ENCODE measurements at places on chromosomes 7 and 10.
A peak's percentile ranks its signal among the peaks of the same experiment; 100 is the strongest.

- peak; percentile 71 for DNase-seq
Measured at GRCh38 chr10:67764012-67764822, 68.2 kb upstream of the CTNNA3 start.

DNA sequence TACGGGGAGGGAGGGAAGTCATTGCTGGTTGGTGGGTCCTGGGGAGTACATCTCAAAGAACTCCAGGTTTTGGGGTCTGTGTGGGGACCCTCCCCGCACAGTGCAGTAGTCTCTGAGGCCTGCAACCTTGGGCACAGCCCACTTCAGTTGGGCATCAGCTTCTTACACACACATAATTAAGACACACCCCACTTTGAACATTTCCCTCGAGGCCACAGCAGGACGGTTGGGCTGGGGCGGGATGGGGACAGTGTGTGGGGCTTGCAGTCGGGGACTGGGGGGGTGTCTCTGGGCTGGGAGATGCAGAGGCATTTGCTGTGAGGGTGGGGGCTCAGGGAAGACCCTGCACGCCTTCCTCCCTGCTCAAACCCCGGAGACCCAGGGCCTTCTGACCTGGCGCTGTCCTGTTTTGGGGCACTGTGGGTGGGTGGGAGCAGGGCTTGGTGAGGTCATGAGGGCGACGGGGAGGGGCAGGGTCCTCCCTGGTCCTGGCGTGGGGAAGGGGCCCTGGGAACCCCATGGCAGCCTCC is 1.3 kb downstream of the LFNG start:
- DNase-seq = no peak

- DNase-seq = no peak
Measured at GRCh38 chr7:151131592-151132293, 35.8 kb downstream of the GBX1 start.

GRCh38 chr7:158648787-158649186 is 55.8 kb downstream of the NCAPG2 start:
- no peak for DNase-seq

DNA sequence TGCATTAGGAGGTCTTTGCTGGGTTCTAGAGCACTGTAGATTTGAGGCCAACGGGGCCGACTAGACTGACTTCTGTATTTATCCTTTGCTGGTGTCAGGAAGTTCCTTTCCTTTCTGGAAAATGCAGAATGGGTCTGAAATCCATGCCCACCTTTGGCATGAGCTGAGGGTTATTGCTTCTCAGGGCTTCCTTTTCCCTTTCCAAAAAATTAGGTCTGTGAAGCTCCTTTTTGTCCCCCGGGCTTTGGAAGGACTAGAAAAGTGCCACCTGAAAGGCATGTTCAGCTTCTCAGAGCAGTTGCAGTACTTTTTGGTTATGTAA is 675 bp downstream of the IL6 start:
- no peak for DNase-seq

GRCh38 chr10:32957341-32958084 is 517 bp downstream of the ITGB1 start:
- no peak for DNase-seq

- DNase-seq = no peak
Measured at GRCh38 chr7:154415709-154416399, 363.7 kb downstream of the DPP6 start.

DNA sequence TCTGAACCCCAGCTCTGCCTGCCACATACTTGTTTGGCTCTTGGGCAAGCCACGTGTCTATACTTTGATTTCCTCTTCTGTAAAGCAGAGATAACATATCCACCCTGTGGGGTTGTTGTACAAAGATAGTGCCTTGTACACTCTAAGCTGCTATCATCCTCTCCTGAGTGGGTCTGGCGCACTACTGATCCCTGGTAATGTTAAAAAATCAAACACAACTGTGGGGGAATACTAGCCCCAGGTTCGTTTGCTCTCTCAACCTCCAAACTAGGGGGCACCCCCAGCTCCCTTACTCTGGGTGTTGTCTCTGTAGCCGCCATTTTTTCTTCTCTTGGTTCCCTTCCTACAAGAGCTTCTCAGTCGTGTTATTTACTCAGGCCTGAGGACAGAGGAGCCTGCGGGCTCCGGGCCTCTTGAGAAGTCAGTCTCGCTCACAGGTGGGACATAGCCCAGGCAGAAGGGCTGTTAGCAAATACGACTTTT is 1.0 kb downstream of the POLM start:
- DNase-seq = no peak

GRCh38 chr7:1065585-1066241 is 21.4 kb downstream of the GPR146 start:
- DNase-seq = peak; percentile 46

- DNase-seq = no peak
Measured at GRCh38 chr10:32893434-32893833, 64.6 kb downstream of the ITGB1 start.

GRCh38 chr7:99369767-99370391 is 4.7 kb upstream of the ARPC1B start:
- no peak for DNase-seq

DNA sequence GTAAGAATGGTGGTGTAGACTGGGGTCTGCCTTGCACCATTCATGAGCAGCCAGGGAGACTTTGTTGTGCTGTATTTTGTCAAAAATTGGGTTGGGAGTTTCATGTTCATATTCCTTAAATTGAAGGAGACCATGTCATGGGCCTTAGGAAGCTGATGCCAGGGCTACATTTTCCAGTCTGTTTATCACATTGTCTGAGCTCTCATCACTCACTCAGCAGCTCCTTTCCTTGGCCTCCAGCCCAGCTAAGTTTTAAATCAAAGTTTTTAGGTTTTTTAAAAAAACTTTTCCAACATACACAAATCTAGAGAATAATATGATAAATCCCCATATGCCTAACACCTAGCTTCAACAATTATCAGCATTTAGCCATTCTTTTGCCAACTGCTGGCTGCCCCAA is 12.6 kb upstream of the FAM13C start:
- DNase-seq = no peak

DNA sequence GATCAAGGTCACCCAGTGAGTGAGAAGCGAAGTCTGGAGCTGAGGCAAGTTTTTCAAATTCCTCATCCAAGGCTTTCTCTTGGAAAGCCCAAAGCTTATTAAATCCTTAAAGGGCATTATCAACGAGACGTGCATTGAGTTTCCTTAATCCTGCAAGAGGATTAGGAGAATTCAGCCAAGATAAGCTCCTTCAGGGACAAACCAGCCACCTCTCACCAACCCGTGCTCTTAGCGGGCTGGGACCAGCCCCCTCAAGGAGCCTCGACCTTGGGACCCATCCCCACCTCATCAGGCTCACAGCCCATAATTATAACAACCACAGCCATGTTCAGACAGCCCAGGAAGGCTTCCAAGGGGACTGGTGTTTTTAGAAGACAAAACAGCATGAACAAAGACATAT is 12.0 kb upstream of the SLC29A4 start:
- no peak for DNase-seq

GRCh38 chr10:11689945-11690736 is 52.0 kb upstream of the ECHDC3 start:
- no peak for DNase-seq

DNA sequence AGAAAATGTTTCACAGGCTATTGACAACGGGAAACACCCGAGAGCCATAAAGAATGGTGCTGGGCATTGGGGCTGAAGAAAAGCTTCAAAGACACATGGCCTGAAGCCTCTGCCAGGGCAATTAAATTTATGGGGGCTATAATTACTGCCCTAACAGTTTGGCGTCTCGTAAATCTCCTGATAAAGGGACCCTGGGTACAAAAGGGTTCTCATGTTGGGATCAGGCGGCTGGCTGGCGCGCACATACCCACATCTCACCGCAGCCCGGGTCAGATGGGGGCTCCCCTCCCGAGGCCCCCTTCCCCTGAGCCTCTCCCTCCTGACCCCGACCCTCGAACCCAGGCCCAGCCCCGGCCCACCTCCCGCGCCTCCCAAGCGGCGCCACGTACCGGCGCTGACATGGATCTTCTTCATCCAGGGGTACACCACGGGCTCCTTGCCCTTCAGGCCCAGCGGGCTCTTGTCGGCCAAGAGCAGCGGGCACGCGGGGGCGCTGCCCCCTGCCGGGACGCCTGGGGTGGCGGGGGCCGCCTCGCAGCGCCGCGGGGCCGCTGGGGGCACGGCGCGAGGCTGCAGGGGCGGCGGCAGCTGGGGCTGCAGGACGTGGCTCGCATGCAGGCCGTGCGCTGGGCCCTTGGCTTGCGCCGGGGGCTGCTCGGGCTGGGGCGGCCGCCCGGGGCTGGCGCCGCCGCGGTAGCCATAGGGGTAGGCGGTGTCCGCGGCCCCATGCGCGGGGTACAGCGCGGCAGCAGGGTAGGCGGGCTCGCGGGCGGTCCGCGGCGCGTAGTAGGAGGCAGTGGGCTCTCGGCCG is 623 bp downstream of the HOXA4 start:
- DNase-seq = no peak

DNA sequence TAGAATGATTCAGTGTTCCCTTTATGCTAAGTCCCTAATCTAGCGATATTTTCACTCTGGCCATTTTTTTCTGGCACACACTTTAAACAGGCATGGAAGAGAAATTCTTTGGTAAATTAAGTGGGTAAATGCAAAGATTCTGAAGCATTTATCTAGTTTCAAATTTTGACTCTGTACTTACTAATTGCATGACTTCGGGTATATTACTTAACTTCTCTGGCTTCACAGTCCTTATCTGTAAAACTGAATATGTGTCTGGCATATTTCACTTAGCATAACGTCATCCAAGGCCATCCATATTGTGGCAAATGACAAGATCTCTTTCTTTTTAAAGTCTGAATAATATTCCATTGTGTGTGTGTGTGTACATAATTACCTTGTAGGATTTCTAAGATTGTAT is 114.5 kb downstream of the MBL2 start:
- no peak for DNase-seq

GRCh38 chr7:29527505-29528108 is 36.0 kb upstream of the PRR15 start:
- no peak for DNase-seq

- DNase-seq = no peak
Measured at GRCh38 chr7:55148571-55148970, 129.8 kb downstream of the EGFR start.

DNA sequence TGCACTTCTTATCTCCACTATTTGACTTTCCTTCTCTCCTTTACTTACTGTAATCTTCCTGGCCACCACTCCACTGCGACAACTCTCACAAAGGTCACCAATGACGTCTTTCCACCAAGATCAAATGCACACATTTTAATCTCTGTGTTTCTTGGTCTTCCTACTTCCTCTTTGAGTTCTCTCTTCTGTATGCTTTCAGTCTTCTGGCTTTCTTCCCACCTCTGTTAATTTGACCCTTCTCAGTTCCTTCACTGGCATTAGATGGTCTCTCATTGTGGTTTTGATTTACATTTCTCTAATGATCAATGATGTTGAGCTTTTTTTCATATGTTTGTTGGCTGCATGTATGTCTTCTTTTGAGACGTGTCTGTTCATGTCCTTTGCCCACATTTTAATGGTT is 31.9 kb downstream of the FAM107B start:
- no peak for DNase-seq

DNA sequence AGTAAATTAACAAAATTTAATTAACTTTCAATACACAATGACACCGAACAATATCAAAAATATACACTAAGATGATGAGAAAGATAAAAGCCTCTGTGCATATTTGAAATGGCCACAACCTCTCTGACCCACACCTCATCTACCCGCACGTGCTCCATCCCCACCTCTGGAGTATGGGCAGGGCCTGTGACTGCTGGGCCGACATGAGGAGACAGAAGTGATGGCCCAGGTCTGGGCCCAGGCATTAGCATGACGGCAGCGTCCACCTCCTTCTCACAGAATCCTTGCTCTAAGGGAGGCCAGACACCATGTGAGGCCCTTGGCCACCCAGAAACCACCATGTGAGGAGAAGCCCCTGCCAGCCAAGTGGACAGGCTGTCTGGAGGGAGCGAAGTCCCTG is 122.1 kb upstream of the RNF32 start:
- DNase-seq = no peak

DNA sequence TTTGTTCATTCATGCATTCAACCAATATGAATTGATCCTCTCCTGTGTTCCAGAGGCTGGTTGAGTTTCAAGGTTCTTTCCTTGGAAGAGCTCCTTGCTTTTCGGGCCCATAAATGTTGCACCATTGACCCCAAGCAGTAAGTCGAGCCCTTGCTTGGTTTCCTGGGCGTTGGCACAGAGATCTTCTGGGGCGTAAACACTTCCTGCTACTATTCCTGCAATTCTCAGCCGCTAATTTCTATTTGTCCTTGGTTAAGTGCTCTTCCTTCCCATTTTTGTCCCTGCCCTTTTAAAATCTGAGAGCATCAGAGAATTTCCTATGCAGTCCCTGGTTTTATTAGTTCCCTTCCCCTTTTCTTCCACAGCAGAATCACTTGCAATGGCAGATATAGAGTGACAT is 44.1 kb upstream of the ADRB1 start:
- no peak for DNase-seq

DNA sequence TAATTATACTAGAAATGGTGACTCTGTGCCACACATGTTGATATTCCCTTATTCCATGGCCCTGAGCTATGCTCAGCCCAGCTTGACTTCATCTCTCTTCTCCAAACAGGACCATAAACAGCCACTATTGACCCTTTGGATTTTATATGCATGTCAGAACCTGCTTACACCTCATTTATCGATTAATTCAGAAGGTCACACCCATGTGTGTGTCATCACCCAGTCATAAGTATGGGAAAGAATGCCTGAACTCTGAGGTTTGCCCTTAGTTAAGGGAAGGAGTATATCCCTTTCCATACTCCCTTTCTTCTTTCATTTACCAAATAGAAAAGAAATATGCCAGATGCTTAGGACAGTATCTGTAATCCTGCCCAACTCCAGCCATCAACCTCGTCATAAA is 602.3 kb downstream of the SORCS3 start:
- DNase-seq = no peak

GRCh38 chr10:126638542-126638941 is 32.0 kb downstream of the C10orf90 start:
- no peak for DNase-seq

- no peak for DNase-seq
Measured at GRCh38 chr10:59362144-59362958, at the start of gene FAM13C. FAM13C (minus strand) TSS chr10:59362549; CDS start chr10:59362460, 89 bp downstream.

DNA sequence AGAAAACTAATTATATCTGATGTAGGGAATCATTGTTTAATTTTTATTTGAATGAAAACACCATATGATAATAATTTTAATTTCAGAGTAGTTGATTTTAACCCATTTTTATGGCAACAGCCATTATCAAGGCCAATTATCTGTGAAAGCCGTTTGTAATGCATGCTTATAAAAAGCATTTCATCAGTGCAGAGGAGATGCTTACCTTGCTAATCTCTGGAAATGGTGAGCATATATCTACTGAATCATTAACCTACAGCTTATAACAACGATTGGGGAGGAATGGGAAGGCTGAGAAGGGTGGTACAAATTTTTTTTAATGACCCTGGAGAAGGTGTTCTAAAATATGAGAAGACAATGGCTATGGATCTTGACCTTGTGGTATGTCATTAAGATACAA is 235.6 kb downstream of the DGKB start:
- DNase-seq = no peak

- peak; percentile 40 for DNase-seq
Measured at GRCh38 chr7:78020136-78020873, 221.7 kb downstream of the PHTF2 start.

GRCh38 chr7:36599645-36600313 is 124.5 kb downstream of the AOAH start:
- no peak for DNase-seq

GRCh38 chr7:2107386-2108070 is 125.2 kb downstream of the MAD1L1 start:
- DNase-seq = no peak

GRCh38 chr10:84588971-84589370 is 260.6 kb downstream of the CCSER2 start:
- DNase-seq = no peak

- DNase-seq = no peak
Measured at GRCh38 chr7:29315122-29315891, 120.7 kb downstream of the CHN2 start.

GRCh38 chr7:158348446-158348845 is 239.2 kb downstream of the PTPRN2 start:
- no peak for DNase-seq
